ENCODE measurements at places on chromosomes 1 and 21. TPM values are rescaled to one million over a fixed set of nuclear protein-coding genes. Genes with fewer than 3 reads are reported as not detected.
A peak's percentile ranks its signal among the peaks of the same experiment; 100 is the strongest.

Gene RNF223
- total RNA-seq: not detected

Gene SIM2
- not detected for total RNA-seq

Gene CCDC27
- total RNA-seq: not detected

Gene OR2T2
- total RNA-seq: not detected

Gene ABL2
- 14.4 TPM for total RNA-seq

Gene DDAH1
- total RNA-seq: 8.7 TPM

Gene RIPPLY3
- not detected for total RNA-seq

Gene ARMH1
- not detected for total RNA-seq

Gene GABRD
- not detected for total RNA-seq

Gene SMIM1
- 6.2 TPM for total RNA-seq

Gene FCRL1
- not detected for total RNA-seq

Gene HEYL
- total RNA-seq: 16.3 TPM

Gene GSTM1
- total RNA-seq: not detected

GRCh38 chr1:97137862-97138514, 416.4 kb downstream of the PTBP2 start:
- peak; percentile 63 for DNase-seq

DNA sequence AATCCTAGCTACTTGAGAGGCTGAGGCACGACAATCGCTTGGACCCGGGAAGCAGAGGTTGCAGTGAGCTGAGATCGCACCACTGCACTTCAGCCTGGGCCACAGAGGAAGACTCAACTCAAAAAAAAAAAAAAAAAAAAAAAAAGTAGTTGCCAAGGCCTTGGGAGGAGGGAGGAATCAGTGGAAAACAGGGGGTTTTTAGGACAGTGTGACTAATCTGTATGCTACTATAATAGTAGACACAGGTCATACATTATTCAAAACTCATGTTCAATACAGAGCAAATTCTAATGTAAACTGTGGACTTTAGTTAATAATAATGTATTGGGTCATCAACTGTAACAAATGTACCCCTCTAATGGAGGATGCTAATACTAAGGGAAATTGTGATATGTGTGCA, 51.7 kb upstream of the CTPS1 start:
- DNase-seq: no peak

DNA sequence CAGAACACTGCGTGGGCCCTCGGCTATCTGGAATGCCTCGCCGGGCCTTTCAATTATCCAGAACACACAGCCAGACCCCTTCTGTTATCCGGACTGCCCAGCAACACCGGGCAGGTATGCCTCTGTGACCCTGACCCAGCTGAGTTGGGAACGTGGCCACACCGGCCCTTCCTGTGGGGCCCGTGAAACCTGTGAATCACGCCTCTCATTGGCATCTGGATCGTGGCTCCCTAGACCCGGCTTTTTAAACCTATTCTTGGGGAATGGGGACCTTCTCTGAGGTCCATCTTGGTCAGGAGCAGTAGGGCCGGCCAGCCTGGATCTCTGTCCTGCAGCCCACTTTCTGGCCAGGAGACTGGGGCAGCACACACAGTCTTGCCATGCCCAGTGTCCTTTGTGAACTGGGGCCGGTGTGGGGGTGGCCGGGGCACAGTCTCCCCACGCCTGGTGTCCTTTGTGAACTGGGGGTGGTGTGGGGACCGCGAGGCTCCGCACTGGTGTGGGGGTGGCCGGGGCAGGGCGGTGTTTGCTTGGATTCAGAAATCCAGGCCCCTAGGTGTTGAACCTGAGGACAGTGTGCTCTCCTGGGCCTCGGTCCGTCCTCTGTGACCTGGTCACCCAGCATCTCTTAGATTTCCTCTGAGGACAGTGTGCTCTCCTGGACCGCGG, 11.1 kb downstream of the COL18A1 start:
- DNase-seq: peak; percentile 12

DNA sequence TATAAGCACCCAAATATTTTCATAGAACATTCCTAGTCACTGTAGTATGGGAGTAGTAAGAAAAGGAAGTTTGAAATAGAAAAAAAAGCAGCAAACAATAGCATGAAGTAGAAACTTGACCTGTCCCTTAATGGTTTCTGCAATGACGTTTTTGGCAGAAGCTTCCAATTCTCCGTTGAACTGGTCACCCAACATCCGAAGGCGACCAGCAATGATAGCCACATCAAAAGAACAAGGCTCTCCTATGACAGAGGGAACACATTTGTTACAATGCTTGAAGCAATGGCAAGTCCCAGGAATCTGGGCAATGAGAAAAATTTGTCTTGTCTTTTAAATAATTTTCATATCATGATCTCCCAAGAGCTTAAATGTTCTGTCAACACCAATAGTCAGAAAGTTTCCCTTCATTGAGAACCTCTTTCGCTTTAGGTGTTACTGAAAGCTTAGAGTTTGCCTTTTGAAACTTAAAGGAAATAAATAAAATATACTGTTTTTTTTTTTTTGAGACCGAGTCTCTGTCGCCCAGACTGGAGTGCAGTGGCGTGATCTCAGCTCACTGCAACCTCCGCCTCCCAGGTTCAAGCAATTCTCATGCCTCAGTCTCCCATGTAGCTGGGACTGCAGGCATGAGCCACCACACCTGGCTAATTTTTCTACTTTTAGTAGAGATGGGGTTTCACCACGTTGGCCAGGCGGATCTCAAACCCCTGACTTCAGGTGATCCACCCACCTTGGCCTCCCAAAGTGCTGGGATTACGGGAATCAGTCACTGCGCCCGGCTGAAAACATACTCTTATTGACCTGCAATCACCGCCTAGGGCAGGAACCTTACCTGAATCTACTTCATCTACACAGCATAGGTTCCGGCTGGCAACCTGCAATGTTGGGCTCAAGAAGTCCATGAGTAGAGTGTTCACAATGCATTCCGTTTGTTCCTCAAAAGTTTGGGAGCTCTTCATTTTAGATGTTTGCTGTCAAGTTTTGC, 672 bp downstream of the BCL2L15 start:
- no peak for DNase-seq

GRCh38 chr1:8670371-8670818, 147.0 kb downstream of the RERE start:
- DNase-seq: no peak

DNA sequence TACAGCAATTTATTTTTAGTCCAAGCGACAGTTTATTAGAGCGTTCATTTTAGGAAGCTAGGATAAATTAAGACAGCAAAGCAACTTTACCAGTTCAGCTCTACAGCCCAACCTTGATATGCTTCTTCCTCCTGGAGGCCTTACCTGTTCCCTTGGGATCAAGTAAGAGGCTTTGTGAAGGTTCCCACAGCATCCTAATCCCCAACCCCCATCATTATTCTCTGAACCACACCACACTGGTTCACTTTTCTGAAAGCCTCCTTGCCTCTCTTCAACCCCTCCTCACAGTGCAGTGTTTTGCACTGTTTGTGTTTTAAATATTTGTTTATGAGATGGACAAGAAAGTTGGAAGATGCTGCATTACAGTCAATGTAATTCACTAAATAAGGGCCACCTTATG, 126.3 kb upstream of the CXADR start:
- no peak for DNase-seq

GRCh38 chr1:5740865-5741860, 251.1 kb downstream of the NPHP4 start:
- DNase-seq: no peak

GRCh38 chr1:114660238-114660637, 9.6 kb downstream of the DENND2C start:
- no peak for DNase-seq

- DNase-seq: peak; percentile 55
These were observed 55.0 kb downstream of the ADARB1 start for GRCh38 chr21:45129189-45129923.

- no peak for DNase-seq
These were observed 125.1 kb downstream of the ETS2 start for GRCh38 chr21:38930853-38931252.

GRCh38 chr1:160910170-160910750, 25.3 kb upstream of the ITLN1 start:
- DNase-seq: no peak

GRCh38 chr1:7538849-7539768, 232.0 kb upstream of the VAMP3 start:
- no peak for DNase-seq

GRCh38 chr1:20521960-20522861, 14.3 kb upstream of the MUL1 start:
- peak; percentile 82 for DNase-seq

DNA sequence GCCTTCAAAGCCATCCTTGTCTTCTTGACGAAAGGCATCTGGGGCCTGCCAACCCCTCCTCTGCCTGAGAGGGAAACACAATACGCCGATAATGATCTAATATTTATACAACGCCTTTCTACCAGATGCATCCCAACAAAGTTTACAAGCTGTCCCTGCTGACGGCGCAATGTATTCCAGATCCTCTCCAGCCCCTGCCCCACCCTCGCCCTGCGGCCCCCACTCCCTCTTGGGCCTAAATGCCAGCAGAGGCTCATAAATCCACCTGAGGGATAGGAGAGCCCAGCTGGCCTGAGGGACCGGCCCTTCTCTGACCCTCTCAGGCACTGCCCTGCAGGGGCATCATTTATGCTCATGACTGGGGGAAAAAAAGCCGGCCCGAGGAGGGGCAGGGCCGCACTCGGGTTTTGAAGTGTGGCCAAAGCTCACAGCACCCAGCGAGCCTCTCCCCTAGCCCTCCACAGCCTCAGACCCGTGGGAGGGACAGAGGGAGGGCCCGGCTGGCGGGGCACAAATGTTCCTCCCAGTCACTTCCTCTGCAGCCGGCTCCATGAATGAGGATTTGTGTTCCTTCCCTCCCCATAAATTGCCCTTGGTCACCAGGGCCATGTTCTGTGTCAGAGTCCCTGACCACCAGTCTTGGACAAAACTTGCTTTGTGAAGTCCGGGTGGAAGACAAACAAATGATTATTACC, 140.3 kb downstream of the FOXD2 start:
- DNase-seq: peak; percentile 34

- no peak for DNase-seq
These were observed 2.2 kb downstream of the CLIC6 start for GRCh38 chr21:34670962-34671348.

- no peak for DNase-seq
These were observed 136.0 kb upstream of the KLHDC7A start for GRCh38 chr1:18344755-18345154.

DNA sequence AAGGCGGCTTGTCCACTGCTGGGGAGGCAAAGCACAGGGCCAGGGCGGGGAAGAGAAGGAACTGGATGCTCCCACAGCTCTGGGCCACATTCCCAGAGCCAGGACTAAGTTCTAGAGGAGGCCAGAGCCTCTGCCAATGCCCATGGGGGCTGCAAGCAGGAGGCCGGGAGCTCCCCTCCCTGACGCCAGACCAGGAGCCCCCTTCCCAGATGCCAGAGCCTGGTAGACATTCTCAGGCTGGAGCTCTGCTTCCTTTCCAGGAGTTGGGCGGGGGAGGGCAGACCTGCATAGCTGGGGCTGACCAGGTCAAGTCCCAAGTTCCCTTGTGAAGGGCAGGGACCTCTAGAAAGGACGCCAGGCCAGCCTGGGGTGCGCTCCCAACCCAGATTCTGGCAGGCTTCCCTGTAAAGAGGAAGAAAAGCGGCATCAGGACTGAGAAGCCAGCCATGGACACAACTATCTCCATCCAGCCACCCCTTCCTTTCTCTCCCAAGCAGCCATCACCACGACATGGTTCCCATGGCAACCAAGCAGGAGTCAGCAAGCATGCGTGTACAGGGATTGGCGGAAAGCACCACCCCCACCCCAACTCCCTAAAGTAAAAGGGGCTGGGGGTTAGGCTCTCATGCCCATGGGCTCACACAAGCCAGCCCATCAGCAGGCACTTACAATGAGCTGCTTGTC, 13.4 kb downstream of the KIF21B start:
- DNase-seq: no peak

- DNase-seq: no peak
These were observed 34.1 kb upstream of the LHX4 start for GRCh38 chr1:180195916-180196315.

DNA sequence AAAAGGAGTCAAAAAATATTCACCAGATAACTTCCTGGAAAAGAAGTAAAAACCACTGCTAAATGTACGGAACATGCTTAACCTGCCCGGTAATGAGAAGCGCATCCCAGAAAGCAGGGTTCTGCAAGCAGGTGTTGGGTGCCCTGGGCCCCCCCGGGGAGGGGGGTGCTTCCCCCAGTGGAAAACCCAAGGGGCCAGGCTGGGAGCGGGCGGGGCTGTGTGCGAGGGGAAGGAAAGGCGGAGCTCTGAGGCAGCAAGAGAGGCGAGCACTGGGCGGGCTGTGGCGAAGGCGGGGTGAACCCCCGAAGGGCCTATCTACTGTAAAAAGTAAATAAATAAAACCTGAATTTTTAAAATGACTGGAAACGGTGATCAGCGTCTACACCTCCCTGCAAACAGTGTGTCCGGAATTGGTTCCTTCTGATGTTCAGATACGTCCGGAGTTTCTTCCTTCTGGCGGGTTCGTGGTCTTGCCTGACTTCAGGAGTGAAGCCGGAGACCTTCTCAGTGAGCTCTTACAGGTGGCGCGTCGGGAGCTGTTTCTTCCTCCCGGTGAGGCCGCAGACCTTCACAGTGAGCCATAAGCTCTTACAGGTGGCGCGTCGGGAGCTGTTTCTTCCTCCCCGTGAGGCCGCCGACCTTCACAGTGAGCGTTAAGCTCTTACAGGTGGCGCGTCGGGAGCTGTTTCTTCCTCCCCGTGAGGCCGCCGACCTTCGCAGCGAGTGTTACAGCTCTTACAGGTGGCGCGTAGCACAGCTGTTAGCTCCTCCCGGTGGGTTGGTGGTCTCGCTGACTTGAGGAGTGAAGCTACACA, 13.4 kb downstream of the FTCD start:
- no peak for DNase-seq

DNA sequence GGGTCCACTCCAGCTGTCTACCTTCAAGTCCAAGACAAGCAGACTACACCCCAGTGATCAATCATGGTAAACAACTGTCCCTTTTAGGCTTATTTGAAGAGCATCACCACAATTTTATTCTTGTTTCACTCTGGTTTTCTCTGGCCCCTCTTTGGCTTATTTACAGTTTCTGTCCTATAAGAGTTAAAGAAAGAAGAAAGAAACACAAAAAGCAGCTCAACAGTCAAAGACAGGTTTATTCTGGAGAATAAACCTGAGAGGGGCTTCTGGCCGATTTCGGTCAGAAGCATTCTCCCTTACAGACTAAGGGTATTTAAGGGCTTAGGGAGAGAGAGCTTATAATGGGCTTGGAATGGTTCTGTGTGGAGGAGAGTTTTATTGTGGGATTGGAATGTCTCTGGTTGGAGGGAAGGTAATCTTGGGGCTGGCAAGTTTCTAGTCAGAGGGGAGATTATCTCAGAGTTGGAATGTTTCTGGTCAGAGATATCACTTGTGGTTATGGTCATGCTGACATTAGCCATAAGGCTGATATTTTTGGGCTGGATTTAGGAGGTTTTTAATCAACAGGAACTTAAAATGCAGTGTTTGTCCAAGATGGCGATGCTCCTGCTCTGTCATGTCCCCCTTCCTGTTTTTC, 161.0 kb downstream of the URB2 start:
- DNase-seq: no peak

- DNase-seq: no peak
These were observed 24.1 kb upstream of the THRAP3 start for GRCh38 chr1:36199934-36200741.

DNA sequence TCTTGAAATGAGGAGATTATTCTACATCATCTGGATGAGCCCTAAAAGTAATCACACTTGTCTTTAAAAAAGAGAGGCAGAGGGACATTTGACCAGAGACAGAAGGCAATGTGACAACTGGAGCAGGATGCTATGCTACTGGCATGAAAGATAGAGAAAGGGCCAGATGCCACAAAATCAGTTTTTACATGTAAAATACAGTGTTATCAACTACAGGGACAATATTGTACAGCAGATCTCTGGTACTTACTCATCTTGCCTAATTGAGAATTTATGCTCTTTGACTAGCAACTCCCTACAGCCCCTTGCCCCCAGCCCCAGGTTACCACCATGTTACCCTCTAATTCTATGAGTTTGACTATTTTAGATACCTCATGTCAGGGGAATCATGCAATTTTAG, 633.4 kb downstream of the LTN1 start:
- no peak for DNase-seq

All from heart right ventricle (tissue), 16 donors.